ENCODE measurements at places on chromosomes 2 and 18.

DNA sequence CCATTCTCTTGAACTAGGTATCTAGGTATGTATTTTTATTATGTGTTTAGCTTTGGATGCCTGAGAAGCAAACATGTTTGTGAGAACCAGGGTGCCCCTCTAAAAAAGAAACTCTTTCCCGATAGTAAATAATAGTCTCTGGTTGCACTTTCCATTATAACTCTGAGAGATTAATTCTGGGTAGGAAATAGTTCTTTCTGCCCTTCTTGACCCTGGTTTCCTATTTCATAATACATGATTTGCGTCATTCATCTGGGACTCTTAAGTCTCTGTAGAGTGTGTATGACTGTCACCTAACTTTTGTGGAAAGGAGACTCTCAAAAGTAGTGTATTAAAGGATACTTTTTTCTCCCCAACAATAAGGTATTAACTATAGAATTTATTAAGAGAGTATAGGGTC lies 31.5 kb downstream of the ACSL3 start:
- DNase-seq, result no peak

DNA sequence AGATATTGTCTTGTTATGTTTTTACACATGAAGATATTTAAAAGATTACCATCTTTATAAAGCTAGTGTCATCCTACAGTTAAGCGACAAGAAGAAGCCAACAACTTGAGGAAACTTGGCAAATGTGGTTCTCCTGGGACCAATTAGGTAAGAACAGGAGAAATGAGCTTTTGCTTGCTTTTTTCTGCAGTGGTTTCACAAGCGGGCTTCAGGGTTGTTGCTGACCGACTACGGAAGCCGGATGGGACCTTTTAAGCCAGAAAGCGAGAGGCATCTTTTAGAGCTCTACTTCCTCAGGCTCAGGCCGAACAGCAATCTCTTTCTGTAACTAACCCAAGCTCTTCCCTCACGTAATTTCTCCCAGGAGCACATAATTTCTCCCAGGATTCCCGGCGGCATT lies 256.5 kb downstream of the CNTNAP5 start:
- DNase-seq, result no peak

DNA sequence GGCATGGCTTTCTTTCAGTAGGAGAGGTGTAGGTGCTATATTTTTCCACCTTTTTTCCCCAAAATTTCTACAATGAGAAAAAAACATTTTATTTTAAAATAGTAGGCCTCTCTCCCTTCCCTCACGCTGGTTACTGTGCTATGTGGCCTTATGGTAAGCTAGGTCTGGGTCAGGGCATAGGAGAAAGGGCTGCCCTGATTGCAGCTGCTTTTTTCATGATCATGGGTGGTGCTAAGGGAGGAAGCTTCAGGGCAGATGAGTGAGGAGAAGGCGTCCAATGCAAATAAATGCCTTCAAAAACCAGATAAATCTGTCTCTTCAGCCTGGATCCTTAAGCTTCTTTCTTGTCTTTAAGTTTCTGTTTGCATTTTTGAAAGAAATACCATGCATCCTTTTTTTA lies 246.4 kb downstream of the ALPK2 start:
- DNase-seq, result no peak

- DNase-seq, result no peak
Measured at GRCh38 chr2:179022685-179023084, 27.3 kb downstream of the CCDC141 start.

GRCh38 chr2:28586867-28587266 lies 91.0 kb downstream of the PLB1 start:
- DNase-seq, result no peak

DNA sequence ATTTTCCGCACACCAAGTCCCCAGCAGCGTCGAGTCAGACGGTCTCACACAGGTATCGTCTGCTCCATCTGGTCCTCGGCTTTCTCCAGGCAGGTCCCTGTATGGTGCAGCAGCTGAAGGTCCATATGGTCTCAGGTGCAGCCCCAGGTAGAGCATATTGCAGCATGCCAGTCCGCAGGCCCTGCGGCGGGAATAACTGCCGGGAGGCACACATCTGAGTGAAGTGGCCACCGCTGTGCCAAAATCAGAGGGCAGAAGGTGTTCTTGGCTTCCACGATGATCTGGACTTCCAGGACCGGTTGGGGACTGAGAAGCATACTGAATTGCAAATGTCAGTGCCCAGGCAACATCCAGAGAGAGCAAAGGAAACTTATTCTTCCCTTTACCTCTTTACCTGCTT lies 320.3 kb downstream of the RNF144A start:
- no peak for DNase-seq

DNA sequence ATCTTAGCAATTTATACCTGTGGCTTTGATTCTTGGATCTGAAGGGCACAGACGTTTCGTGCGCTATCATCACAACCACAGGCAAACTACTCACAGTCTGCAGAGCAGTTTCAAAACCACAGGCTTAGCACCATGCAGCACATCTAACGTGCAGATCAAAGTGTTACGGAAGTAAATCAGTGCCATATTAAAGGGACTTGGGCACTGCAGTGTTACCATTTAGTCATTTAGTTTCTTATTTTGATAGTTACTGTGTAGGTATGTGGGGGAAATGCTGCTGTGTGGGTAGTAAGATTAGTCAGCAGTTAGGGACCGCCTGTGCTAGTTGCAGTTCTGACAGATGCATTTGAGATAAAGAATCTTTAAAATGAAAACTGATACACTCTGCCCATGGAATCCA lies 384.0 kb downstream of the NBAS start:
- DNase-seq, result no peak

DNA sequence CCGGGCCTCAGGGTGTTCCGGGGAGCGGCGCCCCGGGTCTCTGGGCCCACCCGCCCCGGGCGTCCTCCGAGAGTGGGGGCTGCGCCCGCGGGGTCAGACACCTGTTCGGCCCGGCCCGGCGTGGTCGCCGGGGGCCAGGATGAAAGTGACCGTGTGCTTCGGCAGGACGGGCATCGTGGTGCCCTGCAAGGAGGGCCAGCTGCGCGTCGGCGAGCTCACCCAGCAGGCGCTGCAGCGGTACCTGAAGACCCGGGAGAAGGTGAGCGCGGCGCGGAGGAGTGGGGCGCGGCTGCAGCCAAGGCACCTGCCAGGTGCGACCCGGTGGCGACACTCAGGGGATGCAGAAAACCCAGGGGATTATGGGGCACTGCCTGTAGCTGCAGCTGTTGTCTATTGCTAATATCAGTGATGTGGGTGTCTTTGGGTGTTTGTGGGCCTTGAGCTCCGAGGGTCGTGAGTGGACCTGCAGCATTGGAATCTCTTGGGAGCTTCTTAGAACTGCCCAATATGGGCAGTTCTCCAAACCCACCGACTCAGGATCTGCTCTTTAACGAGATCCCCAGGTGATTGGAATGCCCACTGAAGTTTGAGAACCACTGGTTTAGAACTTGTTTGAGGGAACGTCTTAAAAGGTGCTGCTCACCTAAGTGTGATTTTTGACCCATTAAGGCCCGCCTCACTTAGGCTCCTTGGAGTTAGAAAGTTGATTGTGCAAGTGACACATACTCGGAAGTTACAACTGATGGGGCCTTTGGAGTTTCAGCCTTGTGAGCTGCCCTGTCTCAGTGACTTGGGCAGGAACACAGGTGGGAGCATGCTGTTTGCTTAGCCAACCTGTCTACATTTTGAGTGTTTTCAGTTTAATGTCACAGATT lies 823 bp downstream of the PARD3B start:
- no peak for DNase-seq

DNA sequence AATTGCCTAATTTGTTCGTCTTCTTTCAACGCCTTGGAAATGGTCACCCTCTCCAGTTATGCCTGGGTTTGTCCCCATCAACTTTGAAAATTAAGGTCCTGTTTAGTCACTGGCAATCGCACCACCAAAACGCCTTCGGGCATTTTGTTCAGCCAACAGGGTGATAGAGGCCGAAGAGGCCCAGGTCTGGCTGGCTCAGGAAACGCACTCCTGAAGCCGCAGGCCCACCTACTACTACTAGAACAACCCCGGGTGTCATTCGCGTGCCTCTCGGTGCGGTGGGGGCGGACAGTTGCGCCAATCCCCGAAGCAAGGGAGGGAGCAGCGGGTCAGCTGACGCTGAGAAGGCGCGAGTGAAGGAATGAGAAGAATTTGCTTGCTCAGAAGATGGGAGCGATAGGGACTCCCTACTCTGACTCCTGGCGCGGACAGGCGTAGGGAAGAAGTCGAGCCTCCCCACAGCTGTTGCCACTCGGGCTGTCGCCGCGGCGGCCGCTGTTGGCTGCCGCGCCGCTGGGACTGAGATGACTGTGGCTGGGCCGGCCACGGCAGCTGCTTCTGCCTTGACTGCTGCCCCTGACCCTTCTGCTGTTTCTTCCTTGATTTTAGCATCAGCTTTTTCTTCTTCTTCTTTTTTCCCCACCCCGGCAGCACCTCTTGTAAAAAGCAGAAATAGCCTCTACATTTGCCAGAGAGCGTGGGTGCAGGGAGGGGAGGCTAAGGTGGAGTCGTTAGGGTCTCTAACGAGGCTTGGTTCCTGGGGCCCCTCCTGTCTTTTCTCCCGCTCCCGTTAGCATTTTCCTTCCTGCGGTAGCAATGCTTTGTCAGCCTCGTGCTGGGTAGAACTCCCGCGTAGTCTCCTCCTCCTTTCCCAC lies 387.6 kb downstream of the FIGN start:
- peak; percentile 47 for DNase-seq

DNA sequence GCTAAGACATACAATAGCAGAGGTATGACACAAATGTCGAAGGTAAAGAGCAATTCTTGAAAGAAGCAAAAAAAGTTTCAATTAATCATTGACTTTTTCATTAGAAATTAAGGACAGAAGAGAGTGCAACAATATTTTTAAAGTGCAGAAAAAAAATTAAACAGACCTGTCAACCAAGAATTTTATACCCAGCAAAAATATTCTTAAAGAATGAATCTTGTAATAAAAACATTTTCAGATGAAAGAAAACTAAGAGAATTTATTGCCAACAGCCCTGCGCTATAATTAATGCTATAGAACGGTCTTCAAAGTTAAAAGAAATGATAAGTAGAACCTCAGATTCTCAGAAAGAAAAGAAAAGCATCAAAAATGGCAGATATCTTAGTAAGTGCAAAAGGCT lies 79.0 kb downstream of the OLA1 start:
- no peak for DNase-seq

- DNase-seq, result no peak
Measured at GRCh38 chr2:119723186-119723585, 36.5 kb upstream of the PTPN4 start.

DNA sequence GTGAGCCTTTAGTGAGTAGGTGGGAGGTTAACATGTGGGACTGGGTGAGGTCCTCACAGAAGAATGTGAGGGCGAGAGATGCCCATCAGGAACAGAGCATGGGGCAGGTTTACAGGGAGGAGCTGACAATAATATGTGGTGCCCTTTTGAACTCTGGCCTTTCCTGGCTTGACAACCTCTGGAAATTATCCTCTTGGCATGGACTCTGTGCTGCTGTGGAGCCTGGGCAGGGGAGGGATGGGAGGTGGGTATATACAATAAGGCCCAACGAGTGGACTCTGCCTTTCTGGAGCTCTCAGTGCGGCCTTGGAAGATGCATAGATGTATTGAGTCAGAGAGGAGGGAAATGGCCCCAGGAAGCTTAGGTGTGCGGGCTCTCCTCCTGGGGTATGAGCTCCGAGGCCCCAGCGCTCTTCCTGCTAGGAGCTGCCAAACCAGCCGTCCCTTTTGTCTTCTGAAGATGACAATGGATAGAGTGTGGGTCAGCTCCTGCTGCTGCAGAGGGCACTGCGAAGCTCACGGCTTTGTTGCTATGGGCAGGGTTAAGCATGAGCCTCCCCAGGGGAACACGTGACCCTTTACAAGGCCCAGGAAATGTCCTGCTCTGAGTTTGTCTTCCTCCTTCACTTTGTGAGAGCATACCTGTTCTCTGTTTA lies 8.7 kb upstream of the PSD4 start:
- no peak for DNase-seq

DNA sequence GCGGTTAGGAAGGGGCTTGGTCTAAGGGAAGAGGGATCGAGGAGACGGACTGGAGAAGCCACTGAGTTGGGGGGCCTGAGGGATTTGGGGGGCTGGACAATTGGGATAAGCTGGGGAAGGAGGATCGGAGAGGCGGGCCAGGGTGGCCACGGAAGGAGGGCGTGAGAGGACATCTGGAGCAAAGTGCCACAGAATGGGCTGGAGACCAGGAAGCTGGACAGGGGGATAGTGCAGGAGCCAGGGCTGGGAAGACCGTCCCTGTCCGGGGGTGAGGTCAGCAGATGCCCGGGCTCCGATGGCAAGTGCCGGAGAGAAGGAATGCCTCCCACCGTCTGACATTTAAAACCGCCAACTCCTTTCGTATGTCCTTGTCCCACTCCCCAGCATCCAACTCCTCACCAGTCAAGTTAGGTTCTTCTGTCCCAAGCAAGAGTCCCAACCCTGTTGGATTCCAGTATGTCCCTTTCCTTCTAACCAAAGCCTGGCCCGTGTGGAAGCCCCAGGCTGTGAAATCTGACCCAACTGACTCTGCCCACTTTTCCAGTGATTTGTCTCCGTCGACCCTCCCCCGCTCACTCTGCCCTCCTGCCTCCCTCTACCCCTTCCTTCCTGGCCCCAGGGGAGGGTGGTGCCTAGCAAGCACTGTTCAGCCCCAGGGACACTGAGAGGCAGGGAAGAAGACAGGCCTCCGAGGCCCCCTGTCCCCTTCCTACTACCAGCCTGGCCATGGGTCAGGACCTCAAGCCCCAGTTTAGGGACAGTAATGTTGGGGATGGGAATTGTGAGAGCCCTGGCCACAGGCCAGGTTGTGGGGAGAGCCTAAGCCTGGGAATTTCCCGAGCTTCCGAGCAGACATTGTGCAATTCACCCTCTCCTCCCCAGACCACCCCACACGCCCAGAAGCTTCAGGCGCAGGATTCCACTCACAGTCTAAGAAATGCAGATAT lies 31.5 kb upstream of the TMBIM1 start:
- DNase-seq, result peak; percentile 54

- no peak for DNase-seq
Measured at GRCh38 chr18:4241090-4241617, 214.0 kb downstream of the DLGAP1 start.

- DNase-seq, result no peak
Measured at GRCh38 chr18:45852631-45853030, 27.2 kb downstream of the SIGLEC15 start.

DNA sequence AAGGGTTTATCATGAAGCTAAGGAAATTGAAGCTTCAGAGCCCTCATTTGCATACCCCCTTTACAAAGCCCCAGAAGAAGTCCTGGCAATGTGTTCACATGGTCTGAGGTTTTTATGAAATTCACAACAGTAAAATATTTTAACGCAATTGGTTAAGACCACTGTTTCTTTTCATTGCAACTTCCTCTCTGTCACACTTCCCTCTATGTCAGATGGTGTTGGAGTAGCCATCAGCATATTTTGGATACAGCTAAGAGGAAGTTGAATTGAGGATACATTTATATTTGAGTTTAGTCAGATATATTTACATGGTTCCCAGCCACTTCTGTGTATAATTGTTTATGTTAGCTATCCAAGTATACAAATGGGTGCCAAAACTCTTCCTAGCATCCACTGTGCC lies 170.0 kb downstream of the TXNL1 start:
- no peak for DNase-seq

DNA sequence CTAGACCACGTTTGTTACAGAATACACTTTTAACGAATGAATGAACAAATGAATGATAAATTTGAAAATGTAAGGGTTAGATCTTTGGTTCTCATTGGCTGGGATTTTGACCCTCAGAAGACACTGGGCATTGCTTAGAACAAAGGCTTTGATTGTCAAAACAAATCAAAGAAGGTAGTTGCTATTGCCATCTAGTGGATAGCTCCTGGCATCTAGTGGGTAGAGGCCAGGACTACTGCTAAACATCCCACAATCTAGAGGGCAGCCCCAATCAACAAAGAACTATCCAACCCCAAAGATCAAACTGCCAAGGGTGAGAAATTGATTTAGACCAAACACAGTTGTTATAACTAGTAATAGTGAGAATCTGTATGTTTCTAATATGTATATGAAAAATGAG lies 552.3 kb downstream of the KCNJ3 start:
- DNase-seq, result no peak

GRCh38 chr18:73986711-73987110 lies 160.9 kb downstream of the FBXO15 start:
- DNase-seq, result peak; percentile 28

All from fibroblast of skin of left quadriceps (primary cell).